Cortex of kidney (tissue), 1 donor: ENCODE measurements at places on chromosomes 2 and 18.

- no peak for DNase-seq
These were observed 107.6 kb downstream of the RAPGEF4 start for GRCh38 chr2:172843266-172843582.

GRCh38 chr2:189608170-189608569 is 27.6 kb upstream of the SLC40A1 start:
- DNase-seq = no peak

GRCh38 chr2:68721482-68722101 is 13.0 kb upstream of the ARHGAP25 start:
- DNase-seq = no peak

DNA sequence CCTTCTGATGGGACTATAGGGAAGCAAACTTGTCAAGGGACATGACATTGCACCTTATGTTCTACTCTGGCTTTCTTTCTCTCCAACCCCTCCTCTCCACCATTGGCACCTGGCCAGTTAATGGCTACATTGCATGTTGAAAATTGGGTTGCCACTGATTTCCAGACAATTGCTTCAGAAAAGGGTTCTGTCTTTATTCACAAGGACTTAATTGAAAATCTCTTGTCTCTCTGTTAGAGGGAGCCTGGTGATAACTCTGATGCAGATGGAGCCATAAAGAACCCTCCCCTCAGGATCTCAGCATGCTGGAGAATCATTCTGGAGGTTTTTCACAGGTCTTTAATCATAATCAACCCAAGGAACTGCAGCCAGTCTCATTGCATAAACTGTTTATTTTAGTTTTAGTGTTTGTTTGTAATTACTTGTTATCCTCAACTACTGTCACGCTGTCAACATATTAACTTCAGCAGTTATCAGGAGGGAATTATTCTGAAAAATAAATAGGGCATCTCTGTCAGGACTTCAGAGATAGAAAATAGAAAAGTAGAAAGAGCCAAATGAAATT is 316.8 kb downstream of the RIT2 start:
- DNase-seq = no peak
